ENCODE measurements at places on chromosomes 5 and 9. TPM values are rescaled to one million over a fixed set of nuclear protein-coding genes. Genes with fewer than 3 reads are reported as not detected.

POC5 gene
- polyA plus RNA-seq = 20.1 TPM

ASTN2 gene
- polyA plus RNA-seq = 17.2 TPM

FLT4 gene
- polyA plus RNA-seq = 34.2 TPM

NRG2 gene
- 1.9 TPM for polyA plus RNA-seq

NKD2 gene
- polyA plus RNA-seq = 10.5 TPM

GFI1B gene
- polyA plus RNA-seq = 1.0 TPM

PRSS3 gene
- 2.2 TPM for polyA plus RNA-seq

CARTPT gene
- not detected for polyA plus RNA-seq

CTXN3 gene
- not detected for polyA plus RNA-seq

FOXD4 gene
- 0.24 TPM for polyA plus RNA-seq

ADCY2 gene
- 6.8 TPM for polyA plus RNA-seq

PCDHB6 gene
- 3.2 TPM for polyA plus RNA-seq

ANKRD33B gene
- 2.0 TPM for polyA plus RNA-seq

PRR7 gene
- polyA plus RNA-seq = 2.8 TPM

SHC3 gene
- 2.4 TPM for polyA plus RNA-seq

CDKN2B gene
- polyA plus RNA-seq = 0.31 TPM

SUSD3 gene
- polyA plus RNA-seq = 8.4 TPM

PPP2R2B gene
- polyA plus RNA-seq = 15.4 TPM
